ENCODE measurements at places on chromosomes 3 and 15.
A peak's percentile ranks its signal among the peaks of the same experiment; 100 is the strongest.

DNA sequence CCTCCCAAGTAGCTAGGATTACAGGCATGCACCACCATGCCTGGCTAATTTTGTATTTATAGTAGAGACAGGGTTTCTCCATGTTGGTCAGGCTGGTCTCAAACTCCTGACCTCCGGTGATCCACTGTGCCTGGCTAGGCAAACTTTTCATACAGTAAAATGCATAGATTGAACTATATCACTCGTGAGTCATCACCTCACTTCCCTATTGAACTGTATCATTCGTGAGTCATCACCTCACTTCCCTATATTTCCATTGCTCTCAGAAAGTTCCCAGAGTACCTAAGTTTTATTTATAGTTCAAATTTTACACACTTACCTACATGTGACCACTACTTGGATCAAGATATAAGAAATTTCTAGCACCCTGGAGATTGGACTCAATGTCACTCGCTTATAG lies 73.6 kb upstream of the ACAD9 start:
- DNase-seq: no peak

- DNase-seq: peak; percentile 66
These were observed 31.8 kb upstream of the MYZAP start for GRCh38 chr15:57559875-57560274.

DNA sequence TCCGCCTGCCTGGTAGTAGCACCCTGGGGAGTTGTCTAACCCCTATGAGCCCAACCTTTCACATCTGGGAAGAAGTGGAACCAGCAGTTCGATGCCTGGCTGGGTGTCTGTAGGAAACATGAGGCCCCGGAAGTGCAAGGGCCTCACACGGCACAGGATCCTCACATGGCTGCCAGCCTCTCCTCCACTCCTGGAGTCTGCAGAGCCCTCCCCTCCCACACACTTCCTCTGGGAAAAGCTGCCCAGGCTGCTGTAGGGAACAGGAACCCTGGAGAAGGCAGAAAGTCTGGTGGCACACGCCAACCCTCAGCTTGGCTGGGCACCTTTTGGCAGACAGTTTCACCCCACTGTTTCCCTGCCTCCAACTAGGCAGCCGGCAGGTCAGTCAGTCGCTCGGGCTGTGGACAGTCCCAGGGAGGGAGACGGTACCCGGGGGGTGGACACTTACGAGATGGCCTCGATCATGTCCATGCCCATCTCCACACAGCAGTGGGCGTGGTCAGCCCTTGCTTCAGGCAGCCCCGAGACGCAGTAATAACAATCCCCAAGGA lies 118.4 kb downstream of the ADCY5 start:
- no peak for DNase-seq

DNA sequence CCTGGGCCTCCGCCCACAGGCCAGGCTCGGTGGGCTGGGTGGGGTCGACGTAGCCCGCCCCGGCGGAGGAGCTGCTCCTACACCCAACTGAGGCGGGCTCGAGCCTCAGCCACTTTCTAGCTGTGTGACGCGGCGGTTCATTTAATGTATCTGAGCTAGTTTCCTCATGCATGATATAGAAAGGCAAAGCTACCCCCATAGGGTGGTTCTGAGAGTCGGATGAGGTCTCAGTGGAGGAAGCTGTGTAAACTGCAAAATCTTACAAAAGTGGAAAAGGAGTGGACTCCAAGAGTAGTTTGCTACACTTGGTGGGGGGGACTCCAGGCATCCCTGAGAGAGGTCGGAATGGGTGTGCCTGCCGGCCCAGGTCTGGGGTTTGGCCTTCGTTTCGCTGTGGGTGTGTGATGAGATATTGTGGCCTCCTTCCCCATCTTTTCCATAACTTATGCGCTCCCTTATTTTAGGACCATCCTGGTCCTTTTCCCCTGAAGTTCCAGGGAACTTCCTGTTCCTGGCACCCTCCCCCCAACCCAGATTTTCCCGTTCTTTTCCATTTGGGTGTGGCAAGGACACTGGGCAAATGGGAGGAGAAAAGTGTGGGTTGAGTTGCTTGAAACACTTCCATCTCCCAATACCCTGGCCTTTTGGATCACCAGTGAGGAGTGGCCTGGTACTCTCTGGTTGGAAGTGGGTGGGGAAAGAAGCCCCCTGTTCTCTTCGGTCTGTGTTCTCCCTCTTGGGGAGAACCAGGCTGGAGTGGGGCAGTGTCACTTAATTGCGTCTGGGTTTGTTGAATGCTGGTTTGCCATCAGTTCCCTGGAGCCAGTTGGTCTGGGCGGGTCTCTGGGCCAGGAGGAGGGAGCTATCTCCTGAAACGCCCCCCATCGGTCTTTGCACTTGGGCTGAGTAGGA lies 1.1 kb downstream of the PDIA5 start:
- DNase-seq: no peak

GRCh38 chr3:48024401-48024800 lies 8.2 kb upstream of the MAP4 start:
- no peak for DNase-seq

DNA sequence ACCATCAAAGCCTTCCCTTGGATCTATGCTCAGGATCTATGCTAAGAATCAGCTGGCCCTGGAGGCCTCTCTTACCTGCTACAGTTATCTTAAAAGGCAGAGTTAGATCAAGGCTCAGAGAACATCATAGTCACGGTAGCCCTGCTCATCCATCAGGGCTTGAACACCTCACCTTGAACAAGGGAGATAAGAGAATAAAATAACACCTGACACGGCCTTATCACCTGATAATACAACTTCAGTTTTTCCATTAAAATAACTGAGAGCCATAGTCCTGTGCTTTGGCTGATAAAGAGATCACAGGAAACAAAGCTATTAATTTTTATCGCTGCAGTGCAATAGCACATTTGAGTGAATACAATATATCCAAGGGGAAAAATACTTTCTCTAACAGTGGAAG lies 85.6 kb upstream of the LPP start:
- no peak for DNase-seq

- no peak for DNase-seq
These were observed 178.8 kb downstream of the MBNL1 start for GRCh38 chr3:152447511-152447910.

- DNase-seq: no peak
These were observed 18.4 kb downstream of the LRCH3 start for GRCh38 chr3:197809356-197810020.

GRCh38 chr3:133857767-133858166 lies 37.9 kb downstream of the RAB6B start:
- no peak for DNase-seq

- DNase-seq: no peak
These were observed 122.6 kb downstream of the CADM2 start for GRCh38 chr3:85081191-85081906.

DNA sequence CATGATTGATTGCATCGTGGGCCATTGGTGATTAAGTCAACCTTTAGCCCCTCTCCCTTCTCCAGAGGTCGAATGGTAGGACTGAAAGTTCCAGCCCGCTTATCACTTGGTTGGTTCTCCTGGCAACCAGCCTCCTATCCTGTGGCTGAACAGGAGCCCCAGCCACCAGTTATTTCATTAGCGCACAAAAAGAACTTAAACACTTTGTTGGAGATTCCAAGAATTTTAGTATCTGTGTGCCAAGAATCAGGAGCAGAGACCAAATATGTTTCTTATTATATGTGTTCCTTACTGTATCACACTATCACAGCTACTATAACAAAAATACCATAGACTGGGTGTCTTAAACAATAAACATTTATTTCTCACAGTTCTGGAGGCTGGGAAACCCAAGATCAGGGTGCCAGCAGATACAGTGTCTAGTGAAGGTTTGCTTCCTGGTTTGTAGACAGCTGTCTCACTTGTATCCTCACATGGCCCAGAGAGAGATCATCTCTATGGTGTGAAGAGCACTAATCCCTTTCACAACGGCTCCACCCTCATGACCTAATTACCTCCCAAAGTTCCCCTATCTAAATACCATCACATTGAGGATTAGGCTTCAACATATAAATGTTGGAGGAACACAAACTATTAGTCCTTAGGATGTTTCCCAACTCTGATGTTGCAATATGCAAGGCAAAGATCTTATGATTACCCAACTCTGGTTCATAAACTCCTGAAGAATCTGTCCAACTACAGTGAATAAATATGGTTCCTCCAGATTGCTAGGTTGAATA lies 30.5 kb upstream of the APH1B start:
- no peak for DNase-seq

GRCh38 chr15:77838061-77838460 lies 205.3 kb upstream of the LINGO1 start:
- DNase-seq: no peak

- DNase-seq: no peak
These were observed 134.5 kb downstream of the MEX3B start for GRCh38 chr15:81911022-81911971.

- no peak for DNase-seq
These were observed 35.2 kb upstream of the SPPL2A start for GRCh38 chr15:50800715-50801114.

DNA sequence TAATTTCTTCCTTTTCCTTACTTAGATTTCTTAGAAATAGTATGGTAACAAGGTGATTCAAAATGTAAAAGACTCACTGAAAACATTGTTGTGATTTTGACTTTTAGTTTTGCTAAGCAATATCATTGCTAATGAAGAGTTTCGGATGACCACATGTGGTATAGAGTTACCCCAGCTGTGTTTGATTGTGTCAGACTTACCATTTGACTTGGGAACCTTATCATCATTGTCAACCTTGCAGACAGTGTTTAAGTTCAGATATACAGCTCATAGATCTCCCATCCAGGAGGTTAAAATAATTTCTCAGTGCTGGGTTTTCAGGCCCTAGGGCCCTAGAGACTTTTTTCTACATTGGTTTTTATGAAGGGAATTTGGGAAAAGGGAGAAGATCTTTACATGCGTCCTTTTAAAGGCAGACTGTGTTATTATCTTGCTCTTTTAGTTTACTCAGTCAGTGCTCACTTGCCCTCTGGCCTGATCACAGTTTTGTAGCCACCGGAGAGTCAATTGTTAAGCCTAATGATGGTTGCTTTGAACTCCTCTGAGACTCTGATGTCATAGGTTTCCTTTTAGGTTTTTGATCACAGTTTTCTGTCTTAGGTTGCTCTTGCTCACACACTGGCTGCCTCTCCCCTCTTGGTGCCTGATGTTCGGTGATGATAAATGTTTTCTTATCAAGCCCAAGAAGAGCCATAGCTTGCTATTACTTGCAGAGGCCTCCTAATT lies 133.5 kb upstream of the ZPLD1 start:
- no peak for DNase-seq

- no peak for DNase-seq
These were observed 292.4 kb upstream of the CBLB start for GRCh38 chr3:106161246-106161645.

DNA sequence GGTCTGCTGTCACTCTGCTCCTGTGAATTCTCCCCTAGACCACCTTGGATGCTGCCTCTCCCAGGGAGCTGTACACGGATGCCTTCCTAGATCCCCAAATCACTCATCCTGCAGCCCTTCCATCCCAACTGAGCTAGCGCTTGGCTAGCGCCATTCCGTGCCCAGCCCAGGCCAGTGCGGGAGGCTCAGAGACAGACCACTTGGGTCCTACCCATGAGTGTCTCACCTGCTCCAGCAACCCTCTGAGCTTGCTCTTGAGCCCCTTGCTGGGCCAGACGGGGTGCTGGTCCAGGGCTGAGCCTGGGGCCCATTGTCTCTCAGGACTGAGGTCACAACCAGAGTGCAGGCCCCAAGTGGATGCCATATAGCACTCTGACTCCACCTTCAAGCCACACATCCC lies 17.7 kb downstream of the SH2D7 start:
- no peak for DNase-seq

- no peak for DNase-seq
These were observed 192.5 kb downstream of the RSL24D1 start for GRCh38 chr15:55003965-55004873.

DNA sequence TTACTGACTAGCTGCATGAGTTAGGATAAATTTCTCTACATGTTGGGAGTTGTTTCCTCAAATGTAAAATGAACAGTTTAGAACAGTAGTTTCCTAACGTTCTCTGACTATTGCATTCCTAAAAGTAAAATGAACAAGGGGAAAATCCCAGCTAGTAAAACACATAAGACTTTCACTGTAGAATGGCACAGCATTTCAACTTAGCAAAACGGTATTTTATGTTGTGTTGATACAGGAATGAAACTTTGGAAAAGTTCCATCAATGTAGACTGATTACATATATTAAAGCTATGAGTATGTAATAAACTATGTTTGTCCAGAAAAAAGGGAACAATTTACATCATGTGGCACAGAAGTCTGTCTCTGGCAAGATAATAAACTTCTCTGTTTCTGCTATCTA lies 297.4 kb upstream of the EPHA3 start:
- no peak for DNase-seq

DNA sequence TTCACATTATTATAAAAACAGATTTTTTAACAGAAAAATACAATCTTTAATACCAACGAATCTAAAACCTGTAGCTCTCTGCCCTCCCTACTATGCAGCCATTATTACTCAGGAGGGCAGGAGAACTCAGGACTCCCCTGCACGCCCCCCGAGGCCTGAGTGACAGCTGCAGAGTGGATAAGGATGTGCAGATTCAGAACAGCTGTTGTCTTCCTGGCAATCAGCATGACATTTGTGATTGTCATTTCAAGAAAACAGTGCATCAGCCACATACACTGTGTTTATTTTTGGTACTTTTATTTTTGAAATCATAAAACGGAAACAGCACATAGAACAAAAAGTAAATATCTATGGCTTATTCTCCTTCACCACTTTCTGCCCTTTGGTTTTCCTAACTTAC lies 450.8 kb downstream of the OCA2 start:
- no peak for DNase-seq

GRCh38 chr3:149339931-149340309 lies 6.5 kb upstream of the TM4SF18 start:
- no peak for DNase-seq

GRCh38 chr3:169613053-169613803 lies 50.3 kb downstream of the MECOM start:
- DNase-seq: no peak

GRCh38 chr3:122458992-122459391 lies 43.1 kb upstream of the WDR5B start:
- no peak for DNase-seq

GRCh38 chr3:5798809-5799208 lies 611.3 kb downstream of the EDEM1 start:
- no peak for DNase-seq

- no peak for DNase-seq
These were observed 63.7 kb downstream of the MAGI1 start for GRCh38 chr3:65975032-65975431.

GRCh38 chr15:29668120-29668602 lies 154.1 kb downstream of the TJP1 start:
- DNase-seq: peak; percentile 4

DNA sequence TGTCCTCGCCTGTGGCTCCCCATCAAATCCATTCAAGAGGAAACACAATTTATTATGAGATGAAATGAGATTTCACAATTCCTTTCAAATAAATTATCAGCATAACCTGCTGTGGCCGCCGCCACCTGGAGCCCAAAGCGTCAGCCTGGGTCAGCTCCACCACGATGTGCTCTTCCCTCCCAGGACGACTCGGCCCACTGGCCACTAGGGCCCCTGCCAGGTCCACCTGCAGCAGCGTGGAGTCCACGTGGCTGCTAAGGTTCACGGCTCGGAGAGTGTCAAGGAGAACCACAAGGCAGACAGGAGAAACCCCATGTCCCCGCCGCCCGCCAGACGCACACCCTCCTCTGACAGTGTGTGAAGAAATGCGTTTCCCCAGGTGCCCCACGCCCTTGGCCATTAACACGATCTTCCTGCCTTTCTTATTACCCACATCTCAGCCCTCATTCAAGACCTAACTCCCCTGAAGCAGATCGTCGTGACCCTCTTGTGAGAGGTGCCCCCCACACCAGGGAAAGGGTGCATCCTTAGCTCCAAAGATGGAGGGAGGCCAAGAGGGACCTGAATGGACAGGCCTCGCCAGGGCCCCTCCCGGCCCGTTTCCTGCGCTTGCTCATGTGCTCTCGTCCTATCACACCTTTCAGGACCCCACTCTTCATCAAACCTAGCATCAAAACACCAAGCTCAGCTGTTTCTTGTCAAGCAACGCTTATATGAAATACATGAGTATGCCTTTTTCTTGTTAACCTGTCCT lies 80.6 kb downstream of the OCA2 start:
- DNase-seq: no peak

Data from activated T-cell treated with anti-CD3 and anti-CD28 coated beads for 24 hours (primary cell).